ENCODE measurements at places on chromosomes 6 and 20.
A peak's percentile ranks its signal among the peaks of the same experiment; 100 is the strongest.

DNA sequence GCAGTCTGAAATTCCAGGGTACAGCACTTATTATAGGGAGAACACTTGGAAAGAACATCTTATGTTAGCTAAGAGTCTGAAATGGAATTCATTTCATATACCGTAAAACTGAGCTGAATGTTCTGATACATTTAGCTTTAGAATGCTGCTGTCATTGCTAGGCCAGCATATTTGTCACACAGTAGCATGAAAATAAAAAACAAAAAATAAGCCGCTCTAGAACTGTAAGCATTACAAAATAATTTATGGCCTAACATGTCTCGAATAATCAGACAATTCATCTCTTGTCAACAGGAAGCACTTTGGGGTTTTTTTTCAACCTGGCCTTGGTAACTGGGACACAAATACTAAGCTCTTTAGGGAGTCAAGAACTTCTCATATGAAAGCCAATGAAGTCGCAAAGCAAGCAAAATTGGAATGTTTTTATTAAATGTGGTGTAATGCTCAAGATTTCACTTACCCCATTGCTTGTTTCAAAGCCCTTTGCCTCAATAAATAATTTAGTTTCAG, 115.7 kb downstream of the PHACTR1 start:
- DNase-seq = no peak

DNA sequence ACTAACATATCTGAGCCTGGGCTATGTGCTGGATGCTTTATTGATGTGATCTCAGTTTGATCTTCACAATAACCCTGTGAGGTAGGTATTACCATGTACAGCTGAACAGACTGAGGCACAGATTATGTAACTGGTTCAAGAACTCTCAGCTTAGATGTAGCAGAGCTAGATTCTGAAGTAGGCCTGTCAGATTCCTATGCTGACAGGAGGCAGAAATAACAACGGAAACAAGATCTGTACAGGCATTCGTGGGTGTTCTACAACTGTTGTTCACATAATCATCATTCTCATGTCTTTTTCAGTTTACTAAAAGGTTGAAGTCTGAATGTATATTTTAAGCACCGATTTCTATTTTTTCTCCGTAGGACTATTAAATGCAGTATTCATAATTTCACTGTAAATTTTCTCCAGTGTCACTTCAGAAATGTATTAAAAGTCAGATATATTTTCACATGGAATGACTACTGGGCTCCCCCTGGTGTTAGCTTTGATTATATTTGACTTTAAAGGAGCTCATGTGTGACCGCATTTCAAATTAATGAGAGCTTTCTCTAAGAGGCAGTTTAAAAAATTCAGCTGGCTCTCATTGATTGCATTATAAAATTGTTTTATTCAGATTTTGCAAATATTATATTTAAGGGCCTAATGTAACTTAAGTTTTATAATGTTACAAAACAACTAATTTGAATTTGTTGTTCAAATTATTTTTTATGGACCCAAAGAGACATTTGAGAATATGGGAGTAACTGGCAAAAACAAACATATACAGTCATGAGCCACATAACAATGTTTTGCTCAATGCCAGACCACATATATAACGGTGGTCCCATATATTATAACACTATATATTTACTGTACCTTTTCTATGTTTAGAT, 36.4 kb upstream of the SLC17A4 start:
- DNase-seq = no peak

- no peak for DNase-seq
Observed at GRCh38 chr6:77073410-77073760, 389.9 kb downstream of the HTR1B start.

- peak; percentile 4 for DNase-seq
Observed at GRCh38 chr20:48921883-48922820, 641 bp downstream of the ARFGEF2 start.

DNA sequence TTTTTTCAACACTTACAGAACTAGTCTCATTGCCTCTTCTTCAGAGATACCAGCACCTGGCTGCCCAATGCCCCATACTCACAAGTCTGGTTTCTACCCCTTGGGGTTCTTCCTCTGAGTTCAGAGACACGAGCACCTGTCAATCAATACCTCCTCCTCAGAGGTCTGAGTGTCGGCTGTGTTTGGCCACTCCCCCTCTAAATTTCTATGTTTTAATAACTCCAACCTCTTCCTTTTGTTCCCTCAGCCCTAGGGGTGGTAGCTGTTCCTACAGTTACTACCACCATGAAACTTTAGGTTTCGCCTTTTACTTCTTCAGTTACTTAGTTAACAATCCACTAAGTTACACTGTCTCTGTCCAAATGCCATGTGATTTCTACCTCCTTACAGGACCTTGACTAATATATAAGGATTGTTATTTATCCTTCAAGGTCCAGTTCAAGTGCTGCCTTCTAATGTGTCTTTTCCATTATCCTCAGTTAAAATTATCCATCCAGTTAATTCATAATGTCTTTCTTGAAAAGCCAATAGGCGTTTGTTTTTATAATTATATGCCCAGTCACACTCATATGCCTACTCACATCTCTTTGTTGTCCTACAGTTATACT, 14.6 kb upstream of the PHF20 start:
- no peak for DNase-seq

- DNase-seq = no peak
Observed at GRCh38 chr6:130713144-130713543, 114.1 kb upstream of the SMLR1 start.

DNA sequence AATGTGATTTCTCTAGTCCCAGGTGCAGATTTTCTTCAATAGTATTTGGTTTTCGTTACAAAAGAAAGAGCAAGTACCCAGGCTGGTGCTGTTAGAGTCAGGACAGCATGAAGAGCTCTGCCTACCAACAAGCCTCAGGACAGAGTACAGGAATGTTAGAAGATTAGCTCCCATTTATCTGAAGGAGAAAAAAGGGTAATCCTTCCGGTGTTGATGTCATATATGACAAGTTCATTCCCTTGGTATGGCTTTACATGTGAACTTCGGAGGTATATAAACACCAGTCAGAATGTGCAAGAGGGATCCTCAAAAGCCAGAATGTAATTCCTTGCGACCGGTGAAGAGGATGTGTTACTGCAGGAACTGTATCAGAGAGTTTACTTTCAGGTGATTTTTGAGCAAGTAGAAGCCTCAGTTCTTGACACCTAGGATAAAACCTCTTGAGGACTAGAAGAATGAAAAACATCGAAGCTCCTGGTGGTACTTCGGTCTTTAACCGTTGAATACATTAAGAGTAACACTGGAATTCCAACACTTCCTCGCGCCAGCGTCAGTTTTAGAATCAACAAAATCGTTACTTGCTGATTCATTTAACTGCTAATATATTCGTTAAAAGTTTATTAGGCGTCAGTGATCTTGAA, 194.2 kb upstream of the ZNF184 start:
- DNase-seq = no peak

GRCh38 chr6:44503471-44503870, 116.0 kb downstream of the CDC5L start:
- DNase-seq = no peak

DNA sequence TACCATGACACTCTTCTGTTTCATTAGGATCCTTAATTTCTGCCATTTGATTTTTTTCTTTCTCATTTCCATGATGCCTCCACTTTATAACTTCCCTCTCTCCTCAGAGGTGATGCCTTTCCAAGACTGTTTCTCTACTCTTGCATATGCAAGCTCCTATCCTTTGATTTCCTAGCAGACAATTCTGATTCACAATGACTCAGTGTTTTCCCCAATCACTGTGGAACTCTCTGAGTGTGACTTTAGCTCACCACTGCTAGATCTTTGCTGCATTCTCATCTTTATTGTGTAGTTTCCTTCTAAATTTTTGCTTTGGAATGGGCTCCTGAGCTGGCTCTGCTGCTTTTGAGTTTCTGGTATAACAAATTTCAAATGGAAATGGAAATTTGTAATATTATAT, 184.9 kb downstream of the TINAG start:
- DNase-seq = no peak

GRCh38 chr6:53244399-53244931, 95.8 kb upstream of the GCM1 start:
- no peak for DNase-seq

GRCh38 chr6:1997702-1998101, 247.7 kb downstream of the GMDS start:
- no peak for DNase-seq

DNA sequence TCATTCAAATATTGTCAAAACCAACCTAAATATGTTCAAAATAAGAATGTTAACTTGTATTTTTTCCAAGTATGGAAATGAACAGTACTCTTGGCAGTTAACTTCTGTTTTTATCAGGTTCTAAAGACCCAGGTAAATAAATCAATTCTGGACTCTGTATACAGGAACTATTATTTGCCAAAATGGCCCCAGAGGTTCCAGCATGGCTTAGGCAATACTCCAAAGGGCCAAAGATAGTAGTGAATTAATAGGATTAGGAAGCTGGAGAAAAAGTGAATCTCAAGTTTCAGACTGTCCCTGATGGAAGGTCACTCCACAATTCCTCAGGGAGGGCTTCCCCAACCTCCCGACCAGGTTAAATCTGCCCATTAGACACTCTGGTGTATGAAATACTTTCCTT, 6.7 kb downstream of the BACH2 start:
- DNase-seq = no peak

GRCh38 chr20:57691699-57692098, 18.1 kb downstream of the PMEPA1 start:
- no peak for DNase-seq

DNA sequence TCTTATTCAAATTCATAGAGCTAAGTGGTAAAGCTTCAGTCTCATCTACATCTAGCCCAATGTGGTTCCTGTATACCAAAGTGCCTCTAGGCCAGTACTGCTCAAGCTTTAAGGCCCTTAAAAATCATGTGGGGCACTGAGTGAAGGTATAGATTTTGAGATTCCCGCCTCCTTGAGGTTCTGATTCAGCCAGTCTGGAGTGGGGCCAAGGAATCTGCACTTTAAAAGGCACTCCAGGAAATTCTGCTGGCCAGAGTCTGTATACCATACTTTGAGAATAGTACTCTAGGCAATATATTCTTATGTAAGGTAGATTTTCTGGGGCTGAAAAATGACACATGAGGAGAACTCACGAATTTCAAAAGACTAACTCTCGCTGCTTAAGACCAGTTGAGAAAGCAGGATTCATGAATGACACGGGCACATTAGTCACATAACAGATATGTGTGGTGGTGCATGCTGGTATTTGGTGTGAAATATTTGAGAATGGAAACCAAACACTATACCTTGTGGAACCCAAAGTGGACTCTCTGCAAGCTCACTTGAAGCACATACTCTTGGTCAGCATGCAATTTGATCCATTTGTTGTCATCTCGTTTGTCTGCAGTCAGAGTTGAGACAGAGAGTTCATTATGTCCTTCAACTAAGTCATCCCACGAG, 47.6 kb upstream of the SIM1 start:
- DNase-seq = no peak

- no peak for DNase-seq
Observed at GRCh38 chr20:5008759-5009158, 7.4 kb upstream of the SLC23A2 start.
